ENCODE measurements at places on chromosomes 6 and 20.

DNA sequence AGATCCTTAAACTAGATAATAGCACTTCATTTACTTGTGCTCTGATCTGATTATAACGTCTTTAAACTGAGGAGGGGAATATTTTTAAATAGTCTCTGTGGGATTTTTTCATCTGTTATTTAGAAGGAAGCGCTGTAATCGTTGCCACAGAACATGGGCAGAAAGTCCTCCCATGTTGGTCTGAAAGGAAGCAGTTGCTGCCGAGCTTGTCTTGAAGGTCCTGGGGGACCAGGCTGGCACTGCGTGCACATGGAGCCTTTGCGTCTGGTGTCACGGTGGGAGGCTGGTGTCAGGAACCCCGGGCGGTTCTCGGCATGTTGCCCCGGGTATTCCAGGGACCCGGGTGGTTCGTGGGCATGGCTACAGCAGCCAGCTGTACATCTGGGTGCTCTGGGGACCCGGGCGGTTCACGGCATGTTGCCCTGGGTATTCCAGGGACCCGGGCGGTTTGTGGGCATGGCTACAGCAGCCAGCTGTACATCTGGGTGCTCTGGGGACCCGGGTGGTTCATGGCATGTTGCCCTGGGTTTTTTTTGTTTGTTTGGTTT, 11.5 kb downstream of the TPD52L2 start:
- no peak for DNase-seq

GRCh38 chr6:20876036-20876435, 341.8 kb downstream of the CDKAL1 start:
- DNase-seq: no peak

GRCh38 chr6:124482071-124482491, 480.2 kb upstream of the RNF217 start:
- no peak for DNase-seq

DNA sequence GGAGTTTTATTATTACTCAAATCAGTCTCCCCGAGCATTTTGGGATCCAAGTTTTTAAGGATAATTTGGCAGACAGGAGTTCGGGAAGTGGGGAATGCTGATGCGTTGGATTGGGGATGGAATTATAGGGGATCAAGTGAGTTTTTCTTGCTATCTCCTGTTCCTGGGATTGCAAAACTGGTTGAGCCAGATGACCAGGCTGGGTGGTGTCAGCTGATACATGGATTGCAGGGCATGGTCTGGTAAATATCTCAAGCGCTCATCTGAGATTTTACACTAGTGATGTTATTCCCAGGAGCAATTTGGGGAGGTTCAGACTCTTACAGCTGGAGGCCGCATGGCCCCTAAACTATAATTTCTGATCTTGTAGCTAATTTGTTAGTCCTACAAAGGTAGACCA, 54.7 kb downstream of the ENPP1 start:
- no peak for DNase-seq

DNA sequence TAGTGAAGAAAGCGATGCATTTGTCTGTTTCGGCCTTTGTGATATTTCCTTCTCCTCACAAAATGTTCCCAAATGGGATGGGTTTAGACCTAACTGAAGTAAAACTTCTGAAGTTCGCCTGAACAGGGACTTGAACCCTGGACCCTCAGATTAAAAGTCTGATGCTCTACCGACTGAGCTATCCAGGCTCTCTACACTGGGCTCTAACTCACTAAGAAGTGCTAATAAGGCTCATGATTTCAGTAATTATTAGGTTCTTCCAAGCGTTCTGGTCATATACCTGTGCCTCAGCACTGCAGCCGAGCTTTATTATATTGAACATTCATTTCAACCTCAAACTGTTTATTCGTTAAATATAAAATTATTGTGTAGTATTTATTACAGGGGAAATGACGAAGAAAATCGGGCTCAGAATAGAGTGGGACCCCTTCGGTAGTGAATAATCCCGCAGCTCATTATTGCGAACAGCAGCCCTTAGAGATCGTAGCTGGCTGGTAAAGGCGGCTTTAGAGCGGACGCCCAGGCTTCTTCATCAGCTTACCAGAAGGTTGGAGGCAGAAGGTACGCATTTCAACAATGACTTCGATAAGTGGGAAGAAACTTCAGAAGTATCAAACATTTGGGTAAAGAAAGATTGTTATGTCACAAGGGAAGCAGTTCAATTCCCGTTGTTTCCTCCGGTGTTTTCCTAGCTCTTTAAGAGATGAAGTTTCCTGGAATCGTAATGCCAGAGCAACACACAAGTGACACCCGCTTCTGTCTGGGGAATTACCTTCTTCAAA, 119.0 kb upstream of the ZNF184 start:
- DNase-seq: peak; percentile 78

GRCh38 chr20:57968120-57968519, 258.3 kb upstream of the PMEPA1 start:
- no peak for DNase-seq

DNA sequence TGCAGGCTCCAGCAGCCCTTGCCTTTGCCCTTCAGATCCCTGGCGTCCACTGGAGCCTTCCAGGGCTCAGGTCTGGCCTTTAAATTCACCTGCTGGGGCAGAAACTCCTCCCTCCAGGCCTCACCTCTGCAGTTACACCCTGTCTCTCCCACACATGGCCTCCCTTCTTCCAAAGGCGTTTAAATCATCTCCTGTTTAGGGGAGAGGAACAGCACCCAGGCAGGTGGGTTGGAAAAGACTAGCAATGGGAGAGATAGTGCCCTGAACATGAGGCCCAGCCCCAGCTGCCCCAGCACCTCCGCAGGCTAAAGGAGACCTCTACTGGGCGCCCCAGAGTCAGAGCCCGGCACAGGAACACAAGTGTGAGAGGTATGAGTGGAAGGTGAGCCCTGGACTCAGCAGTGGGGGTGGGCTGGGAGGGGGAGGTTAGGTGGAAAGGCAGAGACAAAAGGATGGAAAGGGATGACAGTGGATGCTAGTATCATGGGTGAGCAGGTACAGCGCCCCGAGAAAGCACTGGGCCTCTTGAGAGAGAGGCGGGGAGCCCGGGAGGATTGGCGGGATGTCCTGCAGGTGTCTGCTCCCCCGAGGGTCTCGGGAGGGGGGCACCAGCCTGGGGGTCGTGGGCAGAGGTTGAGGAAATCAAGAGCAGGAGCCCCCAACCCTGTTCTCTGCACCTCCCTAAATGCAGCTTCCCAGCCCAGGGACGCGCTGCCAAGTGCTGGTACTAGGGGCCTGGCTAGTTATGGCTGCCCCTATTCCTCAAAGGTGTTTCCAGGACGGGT, at the start of gene CST9:
TSS of gene CST9 (minus strand) at position 51 of the 785 bp plus-strand sequence. CDS start 53 bp downstream, outside the sequence.
- no peak for DNase-seq
